Stimulated activated CD4-positive, alpha-beta T cell treated with anti-CD3 and anti-CD28 coated beads, Interleukin-4, amount 100 ng/mL, for 4 hours (primary cell): ENCODE measurements at places on chromosomes 6 and 20.

- DNase-seq: no peak
These were observed 60.1 kb downstream of the FBXO5 start for GRCh38 chr6:152922706-152923105.

DNA sequence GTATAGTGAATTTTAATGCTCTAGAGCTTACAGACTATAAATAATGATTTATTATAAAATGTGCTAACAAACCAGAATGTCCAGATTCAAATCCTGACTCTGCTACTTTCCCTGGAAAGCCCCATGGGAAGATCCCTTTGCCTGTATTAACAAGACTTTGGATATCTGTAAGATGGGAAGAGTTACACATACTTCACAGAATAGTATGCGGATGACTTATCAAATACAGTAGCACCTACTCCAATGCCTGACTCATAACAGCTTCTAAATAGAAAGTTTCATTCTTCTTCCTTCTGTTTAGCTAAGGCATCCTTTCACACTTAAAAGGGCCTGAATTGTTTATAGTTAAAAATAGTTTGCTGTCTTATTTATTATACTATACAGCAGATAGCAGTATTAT lies 166.3 kb downstream of the KCNQ5 start:
- no peak for DNase-seq

- DNase-seq: no peak
These were observed 175.0 kb upstream of the PRDM1 start for GRCh38 chr6:105911106-105911629.

DNA sequence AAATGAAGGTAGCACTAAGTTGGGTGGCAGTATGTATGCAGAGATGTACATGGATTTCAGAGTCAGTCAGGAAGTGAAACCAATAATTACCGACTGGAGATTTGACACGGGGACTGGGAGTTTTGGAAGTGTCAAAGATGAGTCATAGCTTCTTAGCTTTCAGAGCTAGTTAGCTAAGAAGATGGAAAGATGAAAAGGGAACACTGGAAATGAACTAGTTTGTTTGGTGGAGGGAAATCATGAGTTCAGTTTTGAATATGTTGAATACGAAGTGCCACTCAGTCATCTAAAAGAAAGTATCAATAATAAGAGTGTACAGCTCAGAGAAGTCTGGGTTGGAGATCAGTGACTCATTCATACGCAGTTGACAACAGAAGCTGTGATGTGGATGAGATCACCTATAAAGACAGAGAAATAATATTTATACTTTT lies 7.5 kb downstream of the ESF1 start:
- DNase-seq: no peak

DNA sequence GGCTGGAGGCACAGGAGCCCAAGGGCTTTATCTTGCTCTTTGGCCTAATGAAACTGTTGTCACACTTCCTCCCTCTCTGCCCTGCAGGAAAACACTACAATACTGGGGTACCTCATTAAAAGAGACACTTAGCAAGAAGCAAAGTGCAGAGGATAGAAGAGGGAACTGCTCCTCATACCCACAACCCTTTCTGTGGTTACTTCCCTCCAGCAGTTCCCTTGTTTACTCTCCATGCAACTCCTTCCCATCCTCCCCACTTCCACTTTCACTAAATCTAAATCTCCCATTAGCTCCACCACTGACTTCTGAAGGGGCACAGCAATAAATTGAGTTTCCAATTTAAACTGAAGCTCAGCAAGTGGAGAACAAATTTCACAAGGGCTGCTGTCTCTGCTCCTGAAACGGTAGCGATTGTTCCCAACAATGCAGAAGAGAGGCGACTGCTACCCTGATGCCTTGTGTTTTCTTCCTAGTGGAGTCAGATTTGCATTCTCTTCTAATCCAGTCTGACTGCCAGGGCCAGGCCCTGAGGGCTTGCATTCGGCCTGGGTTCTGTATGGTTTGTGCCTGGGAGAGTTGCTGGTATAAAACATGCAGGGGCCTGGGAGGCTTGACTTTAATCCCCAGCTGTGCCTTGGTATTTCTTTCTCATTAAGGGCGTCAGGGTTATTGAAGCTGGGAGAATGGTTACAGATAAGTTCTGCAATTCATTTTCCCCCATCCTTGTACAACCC lies 454.7 kb downstream of the TFAP2B start:
- no peak for DNase-seq

DNA sequence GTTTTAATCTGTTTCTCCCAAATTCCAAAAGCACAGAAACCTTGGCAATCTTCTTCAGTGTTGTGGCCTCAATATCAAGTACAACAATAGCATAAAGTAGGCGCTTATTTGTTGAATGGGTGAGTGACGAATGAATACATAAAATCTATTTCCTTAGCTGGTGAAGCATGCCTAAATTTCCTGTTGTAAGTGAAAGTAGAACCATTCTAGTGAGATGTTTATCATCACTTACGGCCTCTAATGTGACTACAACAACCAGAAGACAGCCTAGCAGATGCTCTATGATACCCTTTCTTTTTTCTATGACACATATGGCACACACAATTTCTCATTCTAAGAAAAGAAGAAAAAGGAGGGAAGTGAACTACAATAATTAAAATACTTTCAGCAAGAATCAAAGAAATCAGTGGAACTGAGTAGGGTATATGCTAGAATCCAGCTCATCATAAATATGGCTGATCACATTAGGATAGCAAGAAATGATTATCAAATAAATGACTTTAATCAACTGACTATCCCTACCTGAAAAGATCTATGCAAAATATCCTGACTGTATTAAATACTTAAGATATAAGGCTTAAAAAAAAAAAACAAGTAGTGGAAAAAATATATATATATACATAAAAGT lies 67.4 kb downstream of the BTBD9 start:
- DNase-seq: no peak

DNA sequence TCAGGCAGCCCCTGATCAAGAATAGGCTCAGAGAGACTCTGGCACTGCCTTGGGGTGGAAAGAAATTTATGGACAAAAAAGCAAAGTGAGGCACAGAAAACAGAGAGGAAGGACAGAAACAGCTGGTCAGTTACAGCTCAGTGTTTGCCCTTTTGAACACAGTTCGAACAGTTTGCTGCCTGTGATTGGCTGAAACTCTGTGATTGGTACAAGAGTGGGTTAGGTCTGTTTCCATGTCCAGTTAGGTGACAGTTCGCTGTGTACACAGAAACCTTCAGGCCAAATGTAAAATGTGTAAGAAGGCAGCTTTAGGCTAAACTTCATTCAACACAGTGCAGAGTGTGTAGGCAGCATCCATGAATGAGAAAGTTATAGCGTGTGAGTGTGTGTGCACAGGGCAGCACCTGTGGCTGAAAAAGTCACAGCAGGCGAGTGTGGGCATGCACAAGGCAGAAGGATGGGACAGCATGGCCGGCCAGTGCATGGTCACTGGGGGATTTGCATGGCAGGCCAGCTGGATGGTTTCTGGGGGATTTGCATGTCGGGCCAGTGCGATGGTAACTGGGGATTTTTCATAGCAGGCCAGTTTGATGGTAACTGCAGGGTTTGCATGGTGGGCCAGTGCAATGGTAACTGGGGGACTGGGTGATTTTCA lies 75.4 kb upstream of the FRMD1 start:
- no peak for DNase-seq
